ENCODE measurements at places on chromosomes 13 and 19.

DNA sequence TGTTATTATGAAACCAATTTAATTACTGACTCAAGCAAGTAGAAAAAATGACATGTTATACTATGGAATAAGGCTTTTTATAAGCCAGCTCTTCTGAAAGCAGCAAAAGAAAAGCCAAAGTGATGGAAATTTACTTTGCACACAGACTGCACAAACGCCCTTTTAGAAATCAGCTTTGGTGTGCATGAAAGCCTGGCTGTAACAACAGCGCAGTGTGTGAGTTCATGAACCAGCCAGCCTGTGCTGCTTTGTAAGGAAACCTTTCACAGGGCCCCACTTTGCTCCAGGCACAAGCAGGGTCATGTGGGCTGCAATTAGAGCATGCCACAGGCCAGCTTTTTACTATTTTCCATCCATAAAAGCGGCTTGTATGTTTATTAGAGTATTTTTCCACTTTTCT is 13.6 kb upstream of the IFT88 start:
- no peak for DNase-seq

- no peak for DNase-seq
These were observed 55.1 kb downstream of the RAB20 start for GRCh38 chr13:110506396-110506795.

DNA sequence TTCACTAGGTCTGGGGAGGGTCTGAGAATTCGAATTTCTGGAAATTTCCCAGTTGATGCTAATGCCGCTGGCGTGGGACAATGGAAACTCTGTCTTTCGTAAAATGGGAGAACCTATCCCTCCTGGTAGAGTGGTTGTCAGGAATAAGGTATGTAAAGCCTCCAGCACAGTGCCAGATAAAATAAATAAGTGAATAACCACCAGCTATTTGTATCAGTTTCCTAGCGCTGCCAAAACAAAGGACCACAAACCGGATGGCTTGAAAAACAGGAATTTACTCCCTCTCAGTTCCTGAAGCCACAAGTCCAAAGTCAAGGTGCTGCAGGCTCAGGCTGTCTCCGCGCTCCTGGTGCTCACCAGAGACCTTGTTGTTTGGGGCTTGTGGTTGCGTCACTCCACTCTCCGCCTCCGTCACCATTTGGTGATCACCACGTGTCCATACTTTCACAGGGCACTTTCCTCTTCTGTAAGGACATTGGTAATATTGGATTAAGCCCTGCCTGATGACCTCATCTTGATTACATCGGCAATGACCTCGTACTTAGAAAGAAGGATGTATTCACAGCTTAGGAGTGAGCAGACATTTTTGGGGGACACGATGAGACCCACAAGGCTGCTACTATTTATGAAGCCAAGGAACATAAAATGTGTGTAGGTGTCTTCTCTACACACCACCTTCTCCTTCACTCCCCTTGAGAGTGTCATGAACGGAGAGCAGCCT is 428.5 kb downstream of the IRS2 start:
- DNase-seq = no peak

GRCh38 chr13:87919956-87920355 is 248.8 kb downstream of the SLITRK5 start:
- no peak for DNase-seq
